SHP77 (cell line): ENCODE measurements at places on chromosomes 3 and 15.

- DNase-seq: no peak
These were observed 31.1 kb downstream of the MAGEL2 start for GRCh38 chr15:23616536-23616935.

- DNase-seq: no peak
These were observed 57.3 kb upstream of the OSTN start for GRCh38 chr3:191141728-191142127.

DNA sequence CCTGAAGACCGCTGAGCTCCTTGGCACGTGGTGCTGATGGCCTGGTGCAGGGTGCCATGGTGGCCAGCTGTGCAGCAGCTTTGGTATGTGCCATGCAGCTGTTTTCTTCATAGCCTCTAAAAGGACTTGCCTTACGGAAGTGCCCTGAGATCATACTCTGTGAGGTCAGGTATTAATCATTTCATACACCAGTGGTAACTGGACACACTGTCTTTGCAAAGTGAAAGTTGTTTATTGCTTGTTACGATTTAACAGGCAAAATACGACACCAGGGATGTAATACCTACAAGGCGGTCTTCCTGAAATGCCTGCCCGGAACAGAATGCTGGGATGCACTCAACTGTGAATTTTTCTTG, 184.6 kb downstream of the ATP10A start:
- no peak for DNase-seq

GRCh38 chr3:66196633-66197032, 24.2 kb upstream of the SLC25A26 start:
- DNase-seq: no peak

GRCh38 chr15:95086531-95087252, 855.3 kb downstream of the MCTP2 start:
- no peak for DNase-seq

DNA sequence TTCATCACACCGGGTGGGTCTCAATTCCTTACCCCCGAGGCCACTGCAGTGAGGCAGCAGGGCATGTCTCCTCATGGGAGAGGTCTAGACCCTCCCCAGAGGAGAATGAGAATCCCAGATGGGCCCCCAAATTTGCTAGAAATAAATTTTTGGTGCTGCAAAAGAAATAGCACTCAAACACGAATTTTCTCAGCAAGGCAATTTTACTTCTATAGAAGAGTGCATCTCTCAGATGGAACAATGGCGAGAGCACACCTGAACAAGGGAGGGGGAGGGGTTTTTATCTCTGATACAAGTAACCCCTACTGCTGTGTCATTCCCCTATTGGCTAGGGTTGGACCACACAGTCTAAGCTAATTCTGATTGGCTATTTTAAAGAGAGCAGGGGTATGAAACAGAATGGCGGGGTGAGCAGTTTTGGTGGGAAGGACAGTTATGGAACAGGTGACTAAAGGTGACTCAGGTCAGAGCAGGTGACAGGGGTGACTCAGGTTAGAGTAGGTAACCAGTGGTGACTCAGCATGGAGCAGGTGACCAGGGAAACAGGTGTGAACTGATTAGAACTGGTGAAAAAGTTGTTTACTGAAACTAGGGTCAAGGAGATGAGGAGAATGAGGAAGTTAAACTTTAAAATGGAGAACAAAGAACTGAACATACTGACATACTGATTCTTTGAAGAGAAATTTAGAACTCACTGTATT, 93.0 kb upstream of the WNT7A start:
- no peak for DNase-seq

DNA sequence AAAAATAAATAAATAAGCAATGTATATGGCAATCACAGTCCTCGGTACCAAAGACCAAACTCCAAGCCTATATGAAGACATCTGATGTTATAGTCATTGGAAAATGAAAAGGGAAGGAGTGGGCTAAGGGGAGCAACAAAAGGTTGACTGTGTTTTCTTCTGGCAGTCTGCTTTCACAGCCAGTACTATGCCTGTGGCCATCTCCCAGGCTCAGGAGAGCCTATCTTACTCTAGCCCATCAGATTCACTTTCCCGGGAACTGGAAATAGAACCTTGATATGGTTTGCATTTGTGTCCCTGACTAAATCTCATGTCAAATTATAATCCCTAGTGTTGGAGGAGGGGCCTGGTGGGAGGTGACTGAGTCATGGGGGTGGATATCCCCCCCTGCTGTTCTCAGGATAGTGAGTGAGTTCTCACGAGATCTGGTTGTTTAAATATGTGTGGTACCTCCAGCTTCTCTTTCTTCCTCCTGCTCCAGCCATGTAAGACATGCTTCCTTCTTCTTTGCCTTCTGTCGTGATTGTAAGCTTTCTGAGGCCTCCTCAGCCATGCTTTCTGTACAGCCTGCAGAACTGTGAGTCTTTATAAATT, 105.3 kb downstream of the PLCH1 start:
- DNase-seq: no peak

- no peak for DNase-seq
These were observed 32.2 kb upstream of the ADAMTS17 start for GRCh38 chr15:100373942-100374341.
